ENCODE measurements at places on chromosomes 4 and X.

GRCh38 chrX:71493111-71493613, 39.7 kb upstream of the OGT start:
- no peak for DNase-seq

GRCh38 chr4:87258677-87259076, 38.3 kb upstream of the KLHL8 start:
- DNase-seq, result no peak

- peak; percentile 74 for DNase-seq
Observed at GRCh38 chr4:40307627-40308497, 27.3 kb upstream of the CHRNA9 start.

DNA sequence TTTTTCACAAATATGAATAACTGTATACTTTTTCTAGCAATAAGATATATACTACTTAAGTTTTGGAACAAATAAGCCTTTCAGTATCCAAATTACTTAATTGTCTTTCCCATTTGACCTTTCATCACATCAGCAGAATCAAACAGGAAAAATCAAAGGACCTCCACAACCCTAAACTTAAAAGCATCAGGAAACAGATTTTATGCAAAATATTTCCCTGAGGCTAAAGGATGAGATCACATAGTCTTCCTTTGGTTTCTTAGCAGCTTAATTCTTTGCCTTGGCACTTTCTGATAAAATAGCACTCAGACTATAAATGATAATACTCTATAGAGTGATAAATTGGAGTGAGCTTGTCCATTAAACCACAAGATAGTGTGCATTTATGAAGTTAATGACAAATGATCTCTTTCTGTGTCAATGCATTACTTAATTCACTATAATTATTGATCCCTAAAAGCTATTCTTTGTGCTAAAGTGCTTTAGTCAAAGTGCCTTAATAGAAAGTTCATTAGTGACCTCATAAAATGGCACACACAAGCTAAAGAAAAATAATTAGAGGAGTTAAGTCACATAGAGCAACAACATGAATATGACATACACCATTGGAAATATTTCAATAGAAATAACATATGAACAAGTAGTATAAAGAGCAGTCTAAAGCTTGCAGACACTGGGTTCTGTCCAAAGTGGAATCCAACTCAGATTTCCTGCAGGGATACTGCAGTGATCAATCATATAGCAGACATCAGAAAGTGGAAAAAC, 15.7 kb upstream of the NDST3 start:
- DNase-seq, result no peak

DNA sequence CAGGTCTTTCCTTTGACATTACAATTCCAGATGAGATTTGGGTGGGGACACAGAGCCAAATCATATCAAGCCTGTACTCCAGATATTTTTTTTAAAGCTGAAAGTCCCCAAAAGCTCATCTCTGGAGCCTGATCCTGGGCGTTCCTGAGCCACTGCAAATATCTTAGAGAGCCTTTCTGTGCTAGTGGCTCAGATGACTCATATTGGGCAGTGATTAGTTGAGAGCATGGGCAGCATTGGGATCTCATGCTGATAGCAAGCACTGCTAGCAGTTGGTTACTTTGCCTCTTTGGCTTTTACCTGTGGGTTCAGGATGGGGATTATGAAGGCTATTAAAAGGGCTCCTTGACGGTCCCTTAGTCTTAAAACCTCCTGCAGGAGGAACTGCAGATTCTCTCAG, 51.4 kb upstream of the SCRG1 start:
- DNase-seq, result no peak

DNA sequence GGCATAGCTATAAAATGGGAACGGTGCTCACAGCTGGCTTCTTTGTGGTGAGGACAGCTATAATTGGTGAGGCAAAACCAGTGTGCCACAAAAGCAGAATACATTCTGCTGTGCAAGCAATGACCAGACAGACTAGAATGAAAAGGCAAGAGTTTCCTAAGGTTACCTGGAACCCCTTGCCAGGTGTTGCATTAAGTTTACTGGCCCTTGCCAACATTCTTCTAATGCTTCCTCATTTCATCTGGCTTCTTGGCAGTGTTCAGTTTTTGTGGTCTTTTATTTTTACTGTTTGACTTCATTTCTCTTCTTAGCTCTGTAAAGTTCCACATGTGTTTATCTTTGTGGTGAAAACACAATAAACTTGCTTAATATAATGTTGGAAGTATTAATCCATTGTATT, 131.4 kb downstream of the PTTG2 start:
- no peak for DNase-seq

- DNase-seq, result no peak
Observed at GRCh38 chr4:14392378-14392777, 609.9 kb upstream of the CPEB2 start.

GRCh38 chr4:76067652-76068286, 6.7 kb upstream of the ART3 start:
- DNase-seq, result peak; percentile 60
